ENCODE measurements at places on chromosomes 12 and 14. TPM values are rescaled to one million over a fixed set of nuclear protein-coding genes. Genes with fewer than 3 reads are reported as not detected.

DNA sequence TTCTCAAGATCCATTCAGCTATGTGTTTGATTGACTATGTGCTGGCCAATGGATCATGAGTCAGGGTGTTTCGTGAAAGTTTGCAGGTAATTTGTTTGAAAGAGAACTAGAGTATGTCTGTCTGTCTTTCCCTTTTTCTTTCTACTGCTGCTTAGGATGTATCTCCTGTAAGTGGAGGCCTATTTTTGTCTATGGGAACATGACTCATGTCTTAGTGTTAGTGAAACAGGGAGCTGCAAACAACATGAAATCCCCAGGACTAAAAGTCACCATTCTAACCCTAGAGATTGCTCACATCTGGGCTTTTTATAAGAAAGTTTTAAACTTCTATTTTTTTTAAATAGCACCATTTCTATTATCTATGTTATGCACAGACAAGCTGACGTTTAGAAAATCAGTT, 333.0 kb downstream of the CCER1 start:
- no peak for DNase-seq
- no peaks in the 10 kb centered on the region for H3K36me3 ChIP-seq

GRCh38 chr12:116455540-116456329, 103.4 kb upstream of the MAP1LC3B2 start:
- H3K27ac ChIP-seq, result no peak overlapping the region
- H3K4me3 ChIP-seq, result no peak overlapping the region
- H3K27me3 ChIP-seq, result no peaks in the 10 kb centered on the region
- H3K36me3 ChIP-seq, result no peaks in the 10 kb centered on the region

FAM186B gene
- total RNA-seq, result 0.25 TPM

DEPDC4 gene
- 8.3 TPM for total RNA-seq

GRCh38 chr14:84622357-84622756, 907.6 kb upstream of the FLRT2 start:
- no peak overlapping the region for H3K4me3 ChIP-seq
- H3K27me3 ChIP-seq, result no peaks in the 10 kb centered on the region
- H3K36me3 ChIP-seq, result no peaks in the 10 kb centered on the region
- H3K4me1 ChIP-seq, result peaks cover 3% of the 10 kb centered on the region
- no peak overlapping the region for H3K27ac ChIP-seq
- no peak for DNase-seq
